B cell (primary cell): ENCODE measurements at places on chromosomes 2 and 18. TPM values are rescaled to one million over a fixed set of nuclear protein-coding genes. Genes with fewer than 3 reads are reported as not detected.

The M1AP gene
- total RNA-seq, result not detected in 2 replicates

The FEV gene
- not detected in 2 replicates for total RNA-seq

The CELF4 gene
- total RNA-seq, result not detected in 2 replicates

The ITPRIPL1 gene
- total RNA-seq, result 4.2 and 4.8 TPM in 2 replicates

The NTSR2 gene
- total RNA-seq, result not detected in 2 replicates

The HRH4 gene
- total RNA-seq, result 0.07 TPM in 1 of 2 replicates, not detected in the other

The SCG2 gene
- 0.27 and 0.44 TPM in 2 replicates for total RNA-seq

The NMS gene
- total RNA-seq, result not detected in 2 replicates

The LGALSL gene
- 1.8 and 3.8 TPM in 2 replicates for total RNA-seq

The ALPP gene
- not detected in 2 replicates for total RNA-seq

The SCN2A gene
- 0.22 and 0.44 TPM in 2 replicates for total RNA-seq

The TMEM37 gene
- not detected in 2 replicates for total RNA-seq

- DNase-seq, result peak; percentile 7
Observed at GRCh38 chr18:25164211-25164847, 187.6 kb downstream of the ZNF521 start.

DNA sequence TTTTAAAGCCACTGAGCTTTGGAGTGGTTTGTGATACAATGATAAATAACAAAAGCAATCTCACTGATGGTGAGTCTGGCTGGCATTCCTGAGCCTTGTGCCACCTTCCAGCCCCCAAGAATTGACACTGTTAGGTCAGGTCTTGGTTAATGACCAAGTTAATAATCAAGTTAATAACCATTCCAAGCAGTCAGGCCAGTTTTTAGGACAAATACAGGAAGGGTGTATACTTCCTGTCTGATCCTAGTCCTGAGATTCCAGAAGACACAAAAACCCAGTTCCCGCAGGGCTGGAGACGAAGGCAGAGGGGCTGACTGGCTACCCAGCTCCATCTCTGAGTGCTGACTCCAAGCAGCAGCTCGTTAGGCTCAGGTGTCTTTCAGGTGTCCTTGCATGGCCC, 74.6 kb upstream of the LAPTM4A start:
- DNase-seq, result no peak

- DNase-seq, result no peak
Observed at GRCh38 chr18:28204154-28204553, 27.2 kb upstream of the CDH2 start.

- no peak for DNase-seq
Observed at GRCh38 chr2:177312562-177312961, 48.0 kb upstream of the NFE2L2 start.

DNA sequence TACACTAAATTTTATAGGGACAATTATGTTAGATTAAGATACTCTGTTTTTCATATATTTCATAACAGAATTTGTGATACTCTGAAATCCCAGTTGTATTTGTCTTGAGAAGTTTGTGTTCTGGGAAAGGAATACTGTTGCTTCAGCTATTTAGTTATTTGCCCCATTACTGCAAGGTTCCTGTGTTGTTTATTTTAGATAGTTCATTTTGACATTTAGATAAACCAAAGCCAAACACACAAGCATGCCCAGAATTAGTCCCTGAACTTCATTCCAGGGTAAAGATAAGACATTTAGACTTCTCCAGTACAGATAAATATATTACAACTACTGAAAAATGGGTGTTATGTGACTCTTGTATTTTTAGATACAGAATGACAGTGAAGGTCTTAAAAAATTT, 74.7 kb downstream of the BMPR2 start:
- no peak for DNase-seq

DNA sequence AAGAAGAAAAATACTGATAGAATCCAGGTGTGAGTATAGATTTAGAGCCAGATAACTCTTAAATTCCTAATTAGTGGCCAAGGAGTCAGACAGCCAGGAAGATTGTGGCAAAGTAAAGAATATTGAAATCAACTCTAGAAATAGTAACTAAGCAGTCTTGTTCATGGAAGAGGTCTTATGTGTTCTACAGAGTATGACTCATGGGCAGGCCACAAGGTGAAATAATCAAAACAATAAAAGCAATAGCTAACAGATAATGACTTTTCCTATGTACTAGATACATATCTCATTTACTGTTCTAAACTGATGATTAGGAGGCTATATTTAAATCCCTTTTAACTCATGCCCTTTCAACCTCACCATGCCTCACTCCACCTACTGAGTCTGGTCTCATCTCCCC, 227.4 kb upstream of the COL3A1 start:
- DNase-seq, result no peak

DNA sequence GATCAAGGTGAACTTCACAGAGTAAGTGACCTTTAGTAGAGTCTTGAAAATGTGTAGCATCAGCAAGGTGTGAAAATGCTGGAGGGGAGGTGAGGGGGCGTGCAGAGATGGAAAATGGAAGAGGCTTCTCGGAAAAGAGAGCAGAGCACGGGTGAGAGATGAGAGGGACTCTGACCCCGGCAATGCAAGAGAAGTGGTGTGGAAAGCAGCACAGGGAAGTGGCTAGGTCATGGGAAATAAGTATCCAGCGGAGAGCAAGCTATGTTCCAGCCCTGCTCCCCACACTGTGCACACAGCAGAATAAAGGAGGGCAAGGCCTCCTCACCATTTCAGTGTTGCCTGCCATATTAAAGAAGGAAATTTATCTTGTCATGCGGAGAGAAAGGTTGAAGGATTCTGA, 241.7 kb upstream of the DOK6 start:
- DNase-seq, result no peak

DNA sequence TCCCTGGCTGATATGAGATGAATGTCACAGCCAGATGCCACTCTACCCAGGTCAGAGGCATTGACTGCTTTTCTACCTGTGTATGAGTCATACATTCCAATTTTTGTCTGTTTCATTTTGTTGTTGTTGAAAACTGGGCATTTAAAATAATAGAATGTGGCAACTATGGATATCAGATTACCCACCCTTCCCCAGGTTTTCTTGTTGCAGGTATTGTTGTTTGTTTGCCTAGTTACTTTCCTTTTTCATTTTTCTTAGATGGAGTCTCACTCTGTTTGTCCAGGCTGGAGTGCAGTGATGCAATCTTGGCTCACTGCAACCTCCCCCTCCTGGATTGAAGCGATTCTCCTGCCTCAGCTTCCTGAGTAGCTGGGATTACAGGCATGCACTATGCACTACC, 70.2 kb downstream of the LRRC30 start:
- no peak for DNase-seq

DNA sequence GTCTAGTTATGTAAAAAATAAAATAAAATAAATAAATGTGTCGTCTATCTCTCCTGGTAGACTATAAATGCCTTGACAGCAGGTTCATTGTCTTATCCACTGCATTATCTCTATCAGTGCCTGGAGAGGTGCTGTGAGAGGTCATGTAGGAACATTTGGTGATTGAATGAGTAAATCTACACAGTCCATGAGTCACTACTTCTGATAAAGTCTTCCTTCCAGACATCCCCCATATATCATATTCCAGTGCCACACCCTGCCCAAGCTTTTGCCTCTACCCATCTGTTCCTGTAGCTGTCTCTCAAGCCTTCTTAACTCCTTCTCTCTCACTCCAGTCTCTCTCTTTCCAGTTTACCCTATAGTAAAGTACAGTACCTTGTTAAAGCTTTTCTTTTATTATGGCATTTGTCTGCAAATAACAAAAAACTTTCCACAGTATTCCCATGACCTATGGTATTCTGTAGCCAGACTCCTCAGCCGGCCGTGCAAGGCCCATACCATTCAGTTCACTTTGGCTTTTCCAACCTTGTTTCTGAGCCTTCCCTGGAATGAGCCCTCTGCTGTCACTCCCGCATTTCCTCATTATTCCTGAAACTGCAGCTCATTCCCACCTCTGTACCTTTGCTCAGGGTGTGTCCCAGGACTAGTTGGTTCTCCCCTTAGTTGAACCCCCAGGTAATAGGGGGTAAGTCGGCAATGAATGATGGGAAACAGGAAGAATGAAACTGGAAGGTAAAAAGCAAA, 37.5 kb downstream of the ANXA4 start:
- no peak for DNase-seq

DNA sequence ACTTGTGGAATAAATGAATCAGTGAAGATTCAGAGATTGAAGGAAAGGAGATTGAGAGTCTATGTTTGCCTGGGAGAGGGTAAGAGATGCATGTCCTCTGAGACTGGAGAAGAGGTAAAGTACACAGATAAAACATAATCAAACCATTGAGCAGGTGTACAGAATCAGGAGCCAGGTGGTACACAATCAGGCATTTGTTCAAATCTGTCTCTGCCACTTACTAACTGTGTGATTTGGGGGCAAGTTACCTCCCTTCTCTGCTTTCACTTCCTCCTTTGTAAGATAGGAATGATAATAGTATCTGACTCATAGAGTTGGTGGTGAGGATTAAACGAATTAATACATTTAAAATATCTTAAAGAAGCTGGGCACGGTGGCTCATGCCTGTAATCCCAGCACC, 94.0 kb downstream of the CDK15 start:
- DNase-seq, result peak; percentile 44

DNA sequence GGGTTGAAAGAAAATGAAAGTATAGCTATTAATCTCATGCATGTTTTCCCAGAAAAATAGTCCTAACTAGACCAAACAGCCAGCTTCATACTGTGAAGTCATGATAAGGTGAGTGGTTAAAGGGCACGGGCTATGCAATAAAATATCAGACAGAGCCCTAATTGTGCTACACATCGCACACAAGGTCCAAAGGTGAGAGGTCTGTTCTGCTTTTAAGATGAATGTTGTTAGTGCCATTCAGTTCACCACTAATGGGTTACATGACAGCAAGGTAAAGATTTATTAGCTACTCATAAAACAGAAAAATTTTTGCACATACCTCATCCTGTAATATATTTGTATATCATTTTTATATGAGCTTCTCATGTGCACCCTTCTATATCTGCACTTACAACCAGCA, 105.0 kb upstream of the STK17B start:
- DNase-seq, result peak; percentile 24

GRCh38 chr2:60556576-60557485, 3.4 kb upstream of the BCL11A start:
- DNase-seq, result peak; percentile 64

- peak; percentile 71 for DNase-seq
Observed at GRCh38 chr18:62982600-62983251, 267.4 kb downstream of the PHLPP1 start.

DNA sequence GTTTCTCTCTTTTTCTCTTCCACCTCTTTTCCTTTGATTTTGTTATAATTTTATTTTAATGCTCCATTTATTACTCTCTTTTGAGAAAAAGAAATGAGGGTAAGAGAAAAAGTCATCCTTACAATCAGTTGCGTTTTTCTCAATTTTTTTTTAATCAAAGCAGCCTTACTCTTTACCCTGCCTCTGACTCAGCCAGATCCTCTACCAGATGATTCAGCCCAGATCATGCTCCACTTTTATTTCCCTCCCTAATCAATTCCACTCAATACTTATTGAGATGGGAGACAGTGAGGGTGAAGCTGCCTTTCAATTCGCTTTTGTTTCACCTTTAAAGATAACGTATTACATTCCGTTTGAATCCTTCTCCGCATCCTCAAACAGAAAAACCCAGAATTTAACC, 337.9 kb downstream of the SATB2 start:
- DNase-seq, result no peak

DNA sequence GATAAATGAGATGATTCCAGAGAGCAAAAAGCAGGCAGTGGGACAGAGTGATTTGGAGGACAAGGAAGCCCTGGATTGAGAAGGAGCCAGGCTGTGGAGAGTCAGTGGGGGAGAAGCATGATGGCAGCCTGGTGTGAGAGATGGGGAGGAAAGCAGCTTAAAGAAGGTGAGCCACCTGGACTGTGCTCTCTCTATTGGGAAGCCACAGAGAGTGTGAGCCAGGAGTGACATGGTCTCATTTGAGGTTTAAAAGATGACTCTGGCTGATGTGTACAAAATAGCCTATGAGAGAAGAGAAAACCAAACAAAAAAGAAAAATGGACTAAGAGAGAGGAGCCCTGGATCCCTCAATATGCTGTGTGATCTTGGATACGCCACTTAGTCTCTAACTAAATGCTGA, 12.9 kb upstream of the EPAS1 start:
- DNase-seq, result no peak
